ENCODE measurements at places on chromosomes 2 and 18.

DNA sequence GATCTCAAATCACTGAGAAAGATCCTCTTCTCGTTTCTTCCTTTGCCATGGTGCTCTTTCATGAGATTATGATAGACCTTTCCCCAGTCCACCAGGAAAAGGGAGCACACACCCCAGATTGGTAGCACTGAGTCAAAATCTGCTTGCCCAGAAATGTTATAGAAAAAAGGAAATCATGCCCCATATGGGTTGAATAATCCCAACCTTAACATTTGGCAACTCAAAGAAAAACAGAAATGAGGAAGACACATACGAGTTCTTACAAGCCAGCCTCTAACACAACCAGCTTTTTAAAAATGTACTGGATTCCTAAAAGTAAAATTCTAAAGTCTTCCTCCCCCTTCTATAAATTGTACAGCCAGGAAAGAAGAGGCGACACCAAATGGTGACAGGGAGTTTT, 103.0 kb downstream of the ANKRD44 start:
- no peak for DNase-seq

DNA sequence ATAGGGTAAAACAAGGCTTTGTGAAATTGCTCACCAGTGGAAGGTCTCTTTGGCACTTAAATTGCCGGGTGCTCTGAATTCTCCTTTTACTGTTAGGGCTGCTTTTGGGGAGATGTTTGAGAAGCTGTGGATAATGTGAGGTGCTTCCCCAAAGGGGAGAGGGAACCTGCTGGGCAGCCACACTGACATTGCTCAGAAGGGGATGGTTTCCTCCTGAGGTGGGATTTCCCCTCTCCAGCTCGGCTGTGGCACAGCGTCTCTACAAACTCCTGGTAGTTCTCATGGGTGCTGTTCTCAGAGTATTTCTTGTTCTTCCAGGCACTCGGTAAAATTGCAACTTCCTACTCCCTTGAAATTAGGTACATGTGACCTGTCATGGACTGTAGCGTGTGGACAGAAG, 124.2 kb downstream of the LPIN1 start:
- DNase-seq: no peak

GRCh38 chr2:71547616-71548285, 94.4 kb downstream of the DYSF start:
- DNase-seq: no peak

- no peak for DNase-seq
Measured at GRCh38 chr2:113977660-113978523, 88.0 kb downstream of the ACTR3 start.

- DNase-seq: no peak
Measured at GRCh38 chr2:180983468-180984242, 3.2 kb downstream of the UBE2E3 start.

DNA sequence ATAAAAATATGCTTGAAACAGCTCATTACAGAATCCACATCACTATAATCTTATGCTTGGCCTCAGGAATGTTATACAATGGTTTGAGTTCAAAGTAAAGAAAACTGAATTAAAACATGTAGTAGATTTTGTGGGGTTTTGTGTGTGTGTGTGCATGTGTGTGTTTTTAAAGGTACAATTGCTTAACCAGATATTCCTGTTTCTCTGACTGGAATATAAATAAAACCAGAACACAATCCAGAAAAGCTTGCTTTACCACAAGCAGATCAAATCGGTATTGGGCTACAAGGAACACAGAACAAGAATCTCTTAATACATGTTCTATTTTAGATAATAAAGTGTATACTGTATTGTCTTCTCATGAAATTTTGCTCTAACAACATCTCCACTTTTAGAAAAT, 110.0 kb downstream of the TMEM247 start:
- no peak for DNase-seq

DNA sequence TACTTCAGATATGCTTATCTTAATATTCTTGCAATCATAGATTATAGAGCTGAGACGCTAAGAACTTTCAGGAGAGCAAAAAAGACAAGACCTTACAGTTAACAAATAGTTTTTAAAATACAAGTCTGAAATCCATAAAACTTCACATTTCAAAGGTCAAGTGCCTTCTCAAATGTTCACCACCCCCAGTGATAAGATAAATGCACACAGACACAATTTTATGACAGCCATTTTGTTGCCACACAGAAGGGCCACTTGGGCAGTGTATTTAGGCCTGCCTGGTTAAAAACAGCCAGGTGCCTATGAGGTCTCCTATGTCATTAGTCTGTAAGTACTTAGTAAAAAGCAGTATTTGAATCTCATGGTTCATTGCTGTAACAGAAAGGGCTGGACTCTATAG, 8.1 kb upstream of the PSTPIP2 start:
- DNase-seq: no peak

DNA sequence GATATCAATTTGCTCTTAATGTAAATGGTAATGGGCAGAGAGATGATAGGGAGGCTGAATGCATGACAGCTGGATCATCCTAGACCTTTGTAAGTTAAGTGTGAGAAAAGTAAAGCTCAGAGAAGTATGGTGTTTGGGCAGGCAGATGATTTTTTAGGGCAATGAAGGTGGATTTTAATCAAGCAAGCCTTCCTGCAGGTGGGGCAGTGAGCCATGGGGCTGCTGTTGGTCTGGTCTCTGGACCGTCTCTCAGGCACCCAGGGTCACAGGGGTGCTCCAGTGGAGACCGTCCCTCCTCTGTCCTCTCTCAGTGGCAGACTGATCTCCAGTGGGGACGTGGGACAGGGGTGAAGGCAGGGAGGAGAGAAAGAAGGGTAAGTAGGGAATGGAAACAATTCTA, 69.8 kb upstream of the STK17B start:
- DNase-seq: no peak

- no peak for DNase-seq
Measured at GRCh38 chr2:102166189-102166845, 20.5 kb upstream of the IL1RL2 start.

GRCh38 chr18:54239601-54240000, 15.1 kb upstream of the MBD2 start:
- DNase-seq: no peak

- DNase-seq: no peak
Measured at GRCh38 chr2:113136828-113137775, 9.7 kb downstream of the IL1RN start.

GRCh38 chr2:65311049-65311448, 83.4 kb downstream of the ACTR2 start:
- no peak for DNase-seq

GRCh38 chr2:200275295-200276013, 31.0 kb upstream of the SPATS2L start:
- no peak for DNase-seq

DNA sequence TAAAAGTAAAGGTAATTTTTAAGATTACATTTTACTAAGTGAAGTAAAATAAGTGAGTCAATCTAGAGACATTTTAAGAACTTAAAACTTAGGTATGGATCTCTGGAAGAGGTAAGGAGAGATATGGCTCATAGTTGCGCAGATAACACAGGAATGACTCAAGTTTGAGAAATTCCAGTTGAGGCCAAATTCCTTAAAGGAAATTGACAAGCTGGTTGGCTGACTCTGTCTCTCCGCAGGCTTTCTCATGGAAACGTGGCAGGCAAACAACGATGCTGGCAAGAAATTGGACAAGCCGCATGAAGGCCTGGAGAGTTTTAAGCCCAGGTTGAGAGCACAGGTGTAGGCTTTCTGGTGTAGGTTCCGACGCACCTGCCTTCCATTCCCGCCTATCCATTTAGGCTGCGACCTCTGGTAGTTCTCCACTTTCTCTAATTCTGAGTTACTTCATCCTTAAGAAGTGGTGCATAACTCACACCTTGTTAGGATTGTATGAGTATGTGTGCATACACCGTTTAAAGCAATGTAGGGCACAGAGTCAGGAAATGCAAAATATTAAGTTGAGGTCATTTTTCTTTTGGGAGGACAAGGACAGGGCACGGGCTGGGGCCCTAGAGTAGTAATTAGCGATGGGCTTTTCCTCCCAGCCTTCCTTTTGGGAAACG, 589 bp upstream of the DAW1 start:
- no peak for DNase-seq

DNA sequence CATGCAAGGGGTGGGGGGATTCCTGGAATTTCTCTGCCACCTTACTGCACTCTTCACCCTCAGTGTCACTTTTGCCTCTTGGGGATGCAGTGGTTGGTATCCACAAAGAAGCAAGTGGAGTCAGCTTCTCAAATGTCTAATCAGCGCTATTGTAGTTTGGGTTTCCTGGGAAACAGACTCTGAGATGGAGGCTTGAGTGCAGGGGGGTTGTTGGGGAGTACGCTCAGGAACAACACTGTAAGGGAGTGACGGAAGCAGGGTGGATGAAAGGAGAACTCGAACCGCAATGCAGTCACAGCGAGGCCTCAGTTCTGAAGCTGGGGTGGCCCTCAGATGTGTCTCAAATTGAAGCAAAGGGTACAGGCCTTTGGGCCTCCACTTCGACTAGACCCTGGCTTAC, 73.6 kb upstream of the EPC2 start:
- no peak for DNase-seq

DNA sequence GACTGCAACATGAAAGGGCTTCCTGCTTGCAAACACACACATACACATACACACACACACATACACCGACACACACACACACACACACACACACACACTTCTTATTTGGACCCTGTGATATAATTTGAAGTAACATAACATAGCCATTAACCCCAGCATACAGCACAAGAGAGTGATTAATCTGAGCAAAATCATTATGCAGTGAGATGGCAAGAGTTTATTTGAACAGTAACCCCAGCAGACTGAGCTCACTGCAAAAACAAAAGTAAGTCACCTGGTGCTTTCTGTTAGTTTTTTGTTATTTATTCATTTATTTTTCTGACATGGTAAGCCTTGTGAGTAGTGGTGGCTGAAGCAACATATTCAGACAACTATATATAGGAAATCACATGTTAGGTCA, 93.7 kb downstream of the NOL4 start:
- DNase-seq: no peak

- DNase-seq: no peak
Measured at GRCh38 chr2:211468877-211469663, 912.7 kb downstream of the CPS1 start.

DNA sequence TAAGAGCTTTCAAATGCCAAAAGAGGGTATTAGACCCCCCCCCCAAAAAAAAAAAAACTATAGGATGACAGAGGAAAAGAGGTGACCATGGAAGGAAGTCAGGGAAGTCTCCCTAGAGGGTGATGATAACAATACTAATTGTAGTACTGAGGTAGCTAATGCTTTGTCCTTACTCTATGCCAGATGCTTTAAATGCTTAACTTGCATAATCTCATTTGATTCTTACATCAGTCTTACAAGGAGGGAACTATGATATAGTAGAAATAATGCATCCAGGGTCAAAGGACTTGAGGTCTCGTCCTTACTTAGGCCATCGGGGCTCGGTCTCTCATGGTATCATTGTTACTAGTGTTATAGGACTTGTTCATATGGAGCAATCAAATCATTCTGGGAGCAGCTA, 9.1 kb downstream of the IDH1 start:
- no peak for DNase-seq

- no peak for DNase-seq
Measured at GRCh38 chr18:57733861-57734260, 69.3 kb downstream of the ATP8B1 start.

DNA sequence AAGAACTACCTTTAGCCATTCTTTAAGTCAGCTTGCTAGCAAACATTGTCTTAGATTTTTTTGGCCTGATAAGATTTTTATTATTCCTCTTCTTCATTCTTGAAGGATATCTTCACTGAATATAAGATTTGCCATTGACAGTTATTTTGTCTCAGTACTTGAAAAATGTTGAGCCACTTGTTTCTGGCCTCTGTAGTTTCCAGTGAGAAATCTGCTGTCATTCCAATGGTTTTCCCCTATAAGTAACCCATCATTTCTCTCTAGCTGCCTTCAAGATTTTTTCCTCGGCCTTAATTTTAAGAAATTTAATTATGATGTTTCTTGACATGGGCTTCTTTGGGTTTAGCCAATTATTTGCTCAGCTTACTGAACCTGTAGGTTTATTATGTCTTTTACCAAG, 32.6 kb downstream of the ACOXL start:
- DNase-seq: no peak

DNA sequence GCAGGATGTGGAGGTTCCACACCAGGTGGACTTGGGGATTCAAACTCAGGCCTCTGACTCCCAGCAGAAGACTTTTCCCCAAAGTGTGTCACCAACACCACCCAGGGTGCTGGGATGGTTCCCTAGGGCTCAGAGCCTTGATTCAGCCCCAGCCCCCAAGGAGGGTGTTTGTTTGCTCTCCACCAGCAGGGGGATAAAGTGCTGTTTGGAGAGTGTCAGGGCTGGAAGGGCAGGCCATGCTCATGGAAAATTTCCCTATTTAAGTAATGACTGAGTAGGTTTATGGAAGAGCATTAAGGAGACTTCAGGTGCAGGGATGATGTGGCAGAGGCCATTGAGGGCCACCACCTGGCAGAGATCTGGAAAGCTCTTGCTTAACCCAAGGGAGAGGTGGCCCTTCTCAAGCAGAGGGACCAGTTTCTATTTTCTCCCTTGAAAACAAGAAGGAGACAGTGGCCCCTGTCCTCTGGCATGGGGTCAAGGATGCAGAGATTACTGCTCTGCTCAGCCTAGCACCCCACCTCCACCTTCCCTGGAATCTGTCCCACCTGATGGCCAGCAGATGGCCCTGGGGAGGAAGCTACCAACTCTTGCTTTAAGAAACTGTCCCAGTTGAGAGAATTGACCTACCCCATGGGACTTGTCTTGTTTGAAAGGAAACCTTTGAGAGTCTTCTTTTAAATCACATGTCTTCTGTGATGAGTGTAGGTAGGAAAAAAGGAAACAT, 122.1 kb downstream of the ACOXL start:
- DNase-seq: no peak

GRCh38 chr2:62941413-62941812, 109.2 kb upstream of the OTX1 start:
- no peak for DNase-seq

GRCh38 chr2:148305476-148305875, 284.6 kb downstream of the MBD5 start:
- no peak for DNase-seq

DNA sequence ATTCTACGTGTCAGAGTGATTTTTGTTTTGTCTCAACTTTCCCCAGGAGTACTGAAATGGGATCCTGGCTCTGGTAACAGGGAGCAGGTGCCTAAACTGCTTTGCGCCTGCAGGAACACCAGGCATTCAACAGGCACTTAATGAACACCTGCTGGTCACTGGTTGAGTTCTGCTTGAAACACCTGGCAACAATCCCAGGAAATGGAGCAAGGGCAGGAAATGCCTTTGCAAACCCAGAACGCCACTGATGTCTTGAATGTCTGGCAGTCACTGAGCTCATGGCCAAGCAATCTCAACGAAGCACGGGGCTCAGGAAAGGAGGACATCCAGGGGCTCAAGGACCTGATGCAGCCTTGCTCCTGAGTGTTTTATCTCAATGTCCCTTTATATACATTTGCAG, 360.0 kb upstream of the RAB6C start:
- DNase-seq: no peak

- no peak for DNase-seq
Measured at GRCh38 chr2:22124003-22124402, 1000.2 kb downstream of the TDRD15 start.

DNA sequence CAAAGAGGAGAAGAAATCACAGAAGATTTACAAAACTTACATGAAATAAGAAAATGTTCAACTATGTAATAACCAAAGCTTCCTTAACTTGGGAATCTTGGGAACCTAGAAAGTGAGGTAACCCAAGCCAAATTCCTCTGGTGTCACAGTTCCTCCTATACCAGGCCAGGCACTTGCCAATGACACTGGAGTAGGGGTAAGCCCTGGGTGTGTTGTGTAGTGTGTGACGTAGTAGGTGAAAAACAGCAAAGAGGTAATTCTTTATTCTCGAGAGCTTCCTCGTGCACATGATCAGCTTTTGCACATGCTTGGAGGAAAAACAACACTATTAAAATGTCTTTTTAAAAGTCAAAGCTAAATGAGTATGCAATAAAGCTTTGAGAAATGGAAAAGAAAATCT, 118.0 kb downstream of the METTL8 start:
- DNase-seq: no peak
